ENCODE measurements at places on chromosomes 12 and 14. TPM values are rescaled to one million over a fixed set of nuclear protein-coding genes. Genes with fewer than 3 reads are reported as not detected.

DNA sequence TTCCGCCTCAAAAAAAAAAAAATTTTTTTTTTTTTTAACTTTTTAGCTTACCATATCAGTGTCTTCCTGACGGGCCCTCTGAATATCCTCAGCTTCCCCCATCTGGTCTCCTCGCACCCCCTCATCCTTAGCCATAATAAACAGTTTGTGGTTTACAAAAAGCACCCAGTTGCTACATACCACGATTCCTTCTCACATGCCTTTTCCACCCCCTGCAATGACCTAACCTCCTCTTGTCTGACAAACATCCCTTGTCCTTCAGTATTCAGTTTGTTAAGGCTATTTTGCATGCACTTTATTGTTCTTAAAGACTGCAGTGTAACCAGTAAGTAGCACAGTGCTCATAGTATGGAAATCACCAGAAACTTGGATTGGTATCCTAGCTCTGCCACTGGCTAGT lies 88.5 kb downstream of the PPM1H start:
- no peak for ATAC-seq

DNA sequence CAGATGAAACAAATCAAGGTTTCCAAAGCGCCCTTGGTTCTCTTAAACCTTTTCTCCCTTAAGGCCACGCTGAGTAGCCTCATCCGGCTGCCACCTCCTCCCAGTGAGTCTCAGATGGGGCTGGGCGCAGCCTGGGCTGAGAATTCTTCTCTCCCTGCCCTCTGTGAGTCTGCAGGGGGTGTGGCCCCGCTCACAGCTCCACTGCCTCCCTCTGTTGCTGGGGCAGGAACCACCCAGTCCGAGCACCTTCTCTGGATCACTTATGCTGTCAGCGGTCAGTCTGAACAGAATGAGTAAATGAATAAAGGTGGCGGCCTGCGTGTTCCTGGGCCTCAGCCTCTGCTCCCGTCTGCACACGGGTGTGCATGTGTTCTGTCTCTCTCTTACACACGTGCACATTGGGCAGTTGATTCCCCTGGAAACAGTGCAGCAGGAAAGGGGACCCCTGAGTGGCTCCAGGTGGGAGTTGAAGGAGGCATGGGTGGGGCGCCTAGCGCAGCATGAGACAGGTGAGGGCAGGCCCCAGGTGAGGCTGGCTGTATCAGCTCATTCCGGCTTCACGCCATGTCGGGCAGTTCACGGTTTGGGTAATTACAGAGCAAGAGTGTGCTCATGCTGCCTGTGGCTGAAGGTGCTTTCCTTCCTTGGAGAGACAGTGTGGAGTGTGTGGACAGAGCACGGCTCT lies 4.3 kb downstream of the PAPLN start:
- no peak for ATAC-seq

KRT75 gene
- total RNA-seq = 0.85 TPM

DNA sequence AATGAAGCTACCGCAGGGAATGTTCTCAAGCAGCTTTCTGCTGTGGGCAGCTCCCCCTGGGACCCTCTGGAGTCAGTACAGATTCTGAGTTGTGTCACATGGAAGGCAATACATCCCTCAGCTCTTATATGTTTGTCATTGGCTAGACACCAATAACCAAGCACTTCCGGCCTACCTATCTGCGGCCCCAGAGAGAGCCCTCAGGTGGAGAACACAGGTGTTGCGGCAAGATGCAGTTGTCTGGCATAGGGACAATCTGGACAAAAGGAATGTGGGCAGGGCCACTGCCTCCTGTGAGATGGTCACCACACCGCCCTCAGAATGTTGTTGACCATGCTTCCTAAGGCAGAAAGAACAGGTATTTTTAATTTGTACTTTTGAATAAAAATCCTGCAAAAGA lies 118.7 kb downstream of the BRMS1L start:
- no peak for ATAC-seq

OAS1 gene
- total RNA-seq = 76.7 TPM

All from motor neuron (in vitro differentiated cells).